ENCODE measurements at places on chromosomes 11 and 22.

- DNase-seq = no peak
These were observed 100.5 kb downstream of the MPPED1 start for GRCh38 chr22:43512279-43512678.

DNA sequence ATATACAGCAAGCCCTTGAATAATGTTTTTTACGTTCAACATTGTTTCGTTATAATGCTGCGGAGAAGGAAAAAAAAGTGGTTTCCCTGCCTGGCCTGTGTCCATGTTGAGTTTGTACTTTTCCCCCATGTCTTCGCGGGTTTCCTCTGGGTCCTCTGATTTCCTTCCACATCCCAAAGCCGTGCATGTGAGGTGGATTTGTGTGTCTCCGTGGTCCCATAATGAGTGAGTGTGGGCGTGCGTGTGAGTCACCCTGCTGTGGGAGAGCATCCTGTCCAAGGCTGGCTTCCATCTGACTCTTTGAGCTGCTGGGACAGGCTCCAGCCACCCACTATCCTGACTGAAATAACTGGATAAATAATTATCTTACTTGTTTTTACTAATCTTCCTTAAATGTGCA lies 29.6 kb upstream of the SNX19 start:
- no peak for DNase-seq

GRCh38 chr11:74037309-74037708 lies 28.4 kb upstream of the UCP3 start:
- DNase-seq = no peak

DNA sequence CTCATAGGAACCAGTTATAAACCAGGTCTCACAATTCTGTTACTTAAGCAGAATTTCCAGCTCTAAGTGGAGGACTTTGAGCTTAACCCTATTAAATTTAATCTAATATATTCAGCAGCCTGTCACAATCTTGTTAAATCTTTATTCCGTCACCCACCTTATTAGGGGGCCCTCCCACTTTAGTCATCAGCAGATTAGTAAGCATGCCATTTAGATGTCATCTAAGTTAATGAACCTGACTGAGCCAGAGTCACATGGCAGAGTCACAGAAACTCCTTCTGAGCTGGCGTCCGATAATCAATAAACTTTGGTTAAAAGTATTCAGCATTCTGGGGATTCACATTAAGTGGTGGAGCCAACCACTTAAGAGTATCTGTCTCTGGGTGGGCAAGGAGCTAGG lies 35.1 kb downstream of the TTC12 start:
- DNase-seq = no peak

DNA sequence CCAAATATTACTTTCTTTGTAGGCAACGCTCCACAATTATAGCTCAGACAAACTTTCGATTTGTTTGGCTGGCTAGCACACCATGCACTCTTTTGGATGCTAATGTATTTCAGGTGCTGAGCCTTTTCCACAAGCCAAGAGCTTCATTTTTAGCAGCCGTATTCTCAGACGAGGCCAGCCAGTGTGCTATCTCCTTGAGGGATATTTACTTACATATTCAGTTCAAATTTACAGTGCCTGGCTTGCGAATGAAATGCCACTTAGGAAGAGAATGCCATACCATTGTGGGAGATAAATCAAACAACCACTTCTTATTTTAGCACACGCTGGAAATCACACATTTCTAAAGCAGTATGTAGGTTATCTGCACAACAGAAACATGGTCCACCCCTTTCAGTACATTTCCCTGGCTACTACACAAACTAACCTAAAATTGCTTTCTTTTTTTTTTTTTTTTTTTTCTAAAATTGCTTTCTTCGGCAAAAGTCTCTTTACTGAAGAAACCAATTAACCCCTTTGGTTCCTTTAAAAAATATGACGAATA lies 236.9 kb downstream of the CADM1 start:
- DNase-seq = no peak

DNA sequence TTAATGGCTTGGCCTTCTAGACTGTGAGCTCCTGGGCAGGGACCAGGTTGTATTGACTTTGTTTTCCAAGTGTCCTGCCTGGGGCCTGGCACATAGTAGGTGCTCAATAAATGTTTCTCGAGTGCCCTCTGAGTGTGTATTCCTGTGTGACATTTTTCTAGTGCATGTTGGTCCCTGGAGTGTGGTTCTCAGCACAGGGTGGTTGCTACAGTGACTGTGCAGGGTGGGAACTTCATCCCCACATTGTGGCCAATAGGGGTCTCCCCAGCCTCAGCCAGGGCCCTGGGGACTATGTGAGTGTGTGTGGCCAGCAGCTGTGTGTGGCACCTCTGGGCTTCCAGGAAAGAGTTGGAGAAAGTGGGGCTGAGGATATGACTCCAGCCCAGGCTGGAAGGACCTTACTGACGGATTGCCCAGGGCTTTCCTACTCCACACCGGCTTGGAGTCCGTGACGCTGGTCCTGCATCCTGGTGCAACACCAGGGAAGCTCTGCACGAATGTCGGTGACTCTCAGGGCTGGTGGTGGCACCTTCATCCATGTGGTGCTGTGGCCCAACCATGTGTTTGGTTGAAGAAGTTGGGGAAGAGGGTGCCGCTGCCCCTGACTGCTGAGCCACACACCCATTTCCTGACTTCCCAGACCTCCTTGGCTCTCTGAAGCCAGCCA lies 9.0 kb upstream of the MARK2 start:
- DNase-seq = no peak

DNA sequence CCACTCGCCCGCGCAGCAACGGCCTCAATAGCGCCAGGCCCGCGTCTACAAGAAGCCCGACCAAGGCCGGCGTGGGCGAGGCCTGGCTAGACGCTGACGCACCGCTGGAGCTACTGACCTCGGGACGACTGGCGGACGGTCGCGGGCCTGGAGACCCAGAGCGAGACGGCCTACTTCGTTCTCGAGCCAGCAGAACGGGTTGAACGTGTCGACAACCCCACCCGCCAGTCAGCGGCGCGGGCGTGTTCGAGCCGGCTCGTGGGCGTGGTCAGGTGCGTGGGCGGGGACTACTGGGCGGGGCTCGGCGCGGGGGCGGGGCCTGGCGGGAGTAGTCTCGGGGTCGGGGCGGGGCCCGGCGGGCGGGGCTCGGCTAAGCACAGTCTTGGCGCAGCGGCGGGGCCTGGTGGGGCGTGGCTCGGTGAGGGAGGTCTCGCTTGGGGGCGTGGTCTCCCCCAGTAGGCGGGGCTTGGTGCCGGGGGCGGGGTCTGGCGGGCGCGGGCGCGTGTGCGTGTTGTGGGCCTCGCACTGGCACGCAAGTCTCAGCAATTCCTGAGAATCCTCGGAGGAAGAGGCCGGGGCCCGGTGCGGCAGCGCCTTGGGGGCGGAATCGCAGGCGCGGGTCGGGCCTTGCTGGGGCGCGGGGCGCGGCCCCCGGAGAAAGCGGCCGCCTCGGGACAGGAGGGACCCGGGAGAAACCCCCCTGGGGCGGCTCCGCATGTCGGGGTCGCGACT lies at the start of gene RNH1:
Gene RNH1 (minus strand): TSS at position 248 of the 732 bp plus-strand sequence. CDS start 5,080 bp downstream, outside the sequence.
- peak; percentile 99 for DNase-seq

- no peak for DNase-seq
These were observed 193.7 kb upstream of the TBCEL start for GRCh38 chr11:120830085-120830620.

- DNase-seq = no peak
These were observed 100.8 kb upstream of the TTC12 start for GRCh38 chr11:113213549-113213948.

DNA sequence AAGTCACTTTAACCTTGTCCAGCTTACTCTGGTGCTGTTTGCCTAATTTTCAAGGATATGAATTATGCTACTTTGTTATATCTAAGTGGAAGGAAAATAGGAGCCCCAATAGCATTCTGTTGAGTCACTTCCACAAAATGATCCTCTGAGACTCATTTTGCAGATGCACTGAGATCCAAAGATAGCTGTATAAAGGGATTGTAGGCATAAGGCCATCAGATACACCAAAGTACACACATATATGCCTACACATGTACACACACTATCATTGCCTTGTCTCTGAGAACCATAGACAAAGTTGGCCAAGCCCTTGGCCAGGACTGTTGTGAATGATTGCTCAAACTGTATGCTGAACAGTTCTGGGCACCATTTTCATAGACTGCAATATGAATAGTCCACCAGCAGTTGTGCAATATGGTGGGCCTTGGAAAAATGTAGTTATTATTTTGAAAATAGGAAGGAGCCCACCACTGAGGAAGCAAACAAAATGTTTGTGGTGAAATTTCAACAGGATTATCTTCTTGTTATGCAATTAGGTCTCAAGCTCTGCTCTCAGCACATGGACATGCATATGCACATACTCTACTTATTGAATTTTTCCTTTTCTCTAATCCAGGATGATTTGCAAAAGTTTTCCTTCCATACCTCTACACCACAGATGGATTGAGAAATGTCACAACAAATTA lies 186.0 kb upstream of the CTSC start:
- no peak for DNase-seq

- DNase-seq = no peak
These were observed 7.5 kb upstream of the WEE1 start for GRCh38 chr11:9565822-9566560.

DNA sequence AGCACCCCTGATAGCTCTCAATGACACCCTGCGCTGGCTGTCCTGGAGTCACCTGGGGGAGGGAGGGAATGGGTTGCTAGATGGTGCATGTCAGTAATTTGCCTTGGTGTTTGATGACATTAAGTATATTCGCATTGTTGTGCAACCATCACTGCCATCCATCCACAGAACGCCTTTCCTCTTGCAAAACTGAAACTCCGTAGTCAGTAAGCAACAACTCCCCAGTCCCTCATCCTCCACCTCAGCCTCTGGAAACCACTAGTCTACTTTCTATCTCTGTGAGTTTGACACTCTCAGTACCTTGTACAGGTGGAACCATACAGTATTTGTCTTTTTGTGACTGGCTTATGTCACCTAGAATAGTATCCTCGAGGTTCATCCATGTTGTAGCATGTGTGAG lies 62.6 kb downstream of the PKNOX2 start:
- no peak for DNase-seq

DNA sequence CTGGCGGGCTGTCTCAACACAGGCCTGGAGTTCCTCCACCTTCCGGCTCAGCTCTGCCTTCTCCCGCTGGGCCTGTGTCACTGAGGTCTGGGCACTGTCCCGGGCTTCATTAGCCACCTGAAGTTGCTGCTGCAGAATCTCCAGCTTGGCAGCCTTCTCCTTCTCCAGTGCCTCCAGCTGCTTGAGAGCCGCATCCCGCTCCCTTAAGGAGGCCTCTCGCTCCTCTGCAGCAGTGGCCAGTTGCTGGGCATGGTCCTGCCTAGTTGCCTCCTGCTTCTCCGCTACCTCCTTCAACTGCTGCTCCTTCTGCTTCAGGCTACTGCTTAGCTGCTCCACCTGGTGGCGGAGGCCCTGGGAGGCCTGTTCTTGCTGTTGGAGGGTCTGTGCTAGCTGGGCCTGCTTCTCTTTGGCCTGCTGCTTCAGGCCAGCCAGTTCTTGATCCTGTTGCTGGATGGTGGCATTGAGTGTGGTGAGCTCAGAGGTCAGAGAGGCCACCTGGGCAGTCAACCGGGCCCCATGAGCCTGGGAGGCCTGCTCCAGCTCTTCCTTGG lies 16.9 kb downstream of the IL18BP start:
- no peak for DNase-seq

- DNase-seq = no peak
These were observed 274.2 kb downstream of the FAM76B start for GRCh38 chr11:95515371-95515770.

- DNase-seq = no peak
These were observed 12.6 kb upstream of the VSIG10L2 start for GRCh38 chr11:125933030-125933813.

DNA sequence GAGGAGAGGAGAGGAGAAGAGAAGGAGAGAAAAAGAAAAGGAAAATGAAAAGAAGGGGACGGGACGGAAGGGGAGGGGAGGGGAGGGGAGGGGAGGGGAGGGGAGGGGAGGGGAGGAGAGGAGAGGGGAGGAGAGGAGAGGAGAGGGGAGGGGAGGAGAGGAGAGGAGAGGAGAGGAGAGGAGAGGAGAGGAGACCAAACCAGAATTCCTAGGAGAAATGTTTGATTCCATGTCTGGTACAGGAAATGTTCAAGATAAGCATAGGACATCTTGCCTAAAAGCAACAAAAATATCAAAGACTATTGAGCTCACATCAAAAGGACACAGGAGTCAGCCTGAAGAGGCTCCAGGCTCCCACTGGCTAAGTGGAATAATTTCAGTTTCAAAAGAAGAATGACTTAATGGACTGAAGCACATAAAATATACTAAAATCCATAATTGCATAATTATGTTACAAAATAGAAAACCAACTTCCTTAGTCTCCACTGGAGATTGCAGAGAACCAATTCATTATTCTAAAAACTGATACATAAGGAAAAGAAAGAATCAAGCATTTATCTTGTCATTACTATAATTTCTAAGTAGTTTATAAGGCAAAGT lies 101.1 kb upstream of the APOA1 start:
- no peak for DNase-seq

GRCh38 chr11:103295704-103296103 lies 186.5 kb downstream of the DYNC2H1 start:
- no peak for DNase-seq

DNA sequence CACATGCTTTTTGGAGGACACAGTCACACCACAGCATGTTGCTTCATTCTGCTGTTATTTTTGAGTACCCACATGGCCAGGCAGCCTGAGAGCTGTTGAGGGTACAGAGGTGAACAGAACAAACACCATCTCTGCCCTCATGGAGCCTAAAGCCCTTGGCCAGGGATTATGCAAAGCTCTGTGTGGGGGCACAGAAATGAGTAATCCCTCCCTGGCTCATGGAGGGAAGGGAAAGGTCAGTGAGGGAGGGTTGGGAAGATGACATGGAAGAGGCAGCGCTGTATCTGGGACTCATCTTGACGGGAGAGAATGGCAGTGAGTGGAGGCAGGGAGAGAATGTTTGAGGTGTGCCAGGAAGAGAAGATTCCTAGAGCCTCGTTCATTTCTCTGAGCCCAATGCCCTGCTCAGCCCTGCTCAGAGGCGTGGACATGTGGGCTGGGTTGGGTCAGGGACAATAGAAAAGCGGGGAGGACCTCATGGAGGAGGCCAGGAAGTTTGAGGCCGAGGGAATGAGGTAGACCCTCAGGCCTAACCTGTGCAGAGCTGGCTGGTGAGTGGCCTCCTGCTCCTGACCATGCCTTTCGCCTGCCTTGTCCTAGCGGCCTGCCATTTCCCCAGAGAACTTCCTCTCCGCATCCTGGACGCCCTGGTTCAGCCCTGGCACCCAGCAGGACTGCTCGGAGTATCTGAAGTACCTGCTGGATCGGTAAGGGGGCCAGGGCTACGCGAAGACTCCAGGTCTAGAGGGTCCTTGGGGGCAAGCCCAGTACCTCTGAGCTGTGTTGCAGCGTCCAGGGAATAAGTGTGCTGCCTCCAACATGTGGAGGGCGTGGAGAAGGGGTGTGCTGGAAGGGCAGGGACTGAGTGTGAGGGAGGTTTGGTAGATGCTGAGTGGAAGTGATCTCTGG lies 19.8 kb downstream of the USP35 start:
- no peak for DNase-seq

GRCh38 chr11:99554232-99554903 lies 533.6 kb downstream of the CNTN5 start:
- no peak for DNase-seq

GRCh38 chr11:110131386-110132123 lies 38.4 kb downstream of the ZC3H12C start:
- no peak for DNase-seq

DNA sequence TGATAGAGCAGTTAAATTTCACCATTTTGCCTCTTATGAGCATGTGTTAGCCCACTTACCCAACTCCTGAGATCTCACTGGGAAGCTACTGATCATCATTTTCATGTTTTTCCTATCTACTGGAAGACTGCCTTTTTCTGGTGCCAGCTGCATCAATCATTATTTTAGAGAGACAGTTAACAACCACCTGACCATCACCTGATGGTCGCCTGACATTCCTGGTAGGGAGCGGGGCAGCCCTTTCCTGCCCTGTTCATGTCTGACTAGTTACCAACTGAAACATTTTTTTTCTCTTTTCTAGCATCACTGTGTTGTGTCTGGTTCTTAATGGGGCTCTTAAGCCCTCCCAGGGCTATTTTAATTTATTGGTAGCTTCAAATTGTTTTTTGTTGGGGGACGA lies 20.2 kb upstream of the PATL1 start:
- no peak for DNase-seq
